ENCODE measurements at places on chromosomes 2 and 18.
A peak's percentile ranks its signal among the peaks of the same experiment; 100 is the strongest.

DNA sequence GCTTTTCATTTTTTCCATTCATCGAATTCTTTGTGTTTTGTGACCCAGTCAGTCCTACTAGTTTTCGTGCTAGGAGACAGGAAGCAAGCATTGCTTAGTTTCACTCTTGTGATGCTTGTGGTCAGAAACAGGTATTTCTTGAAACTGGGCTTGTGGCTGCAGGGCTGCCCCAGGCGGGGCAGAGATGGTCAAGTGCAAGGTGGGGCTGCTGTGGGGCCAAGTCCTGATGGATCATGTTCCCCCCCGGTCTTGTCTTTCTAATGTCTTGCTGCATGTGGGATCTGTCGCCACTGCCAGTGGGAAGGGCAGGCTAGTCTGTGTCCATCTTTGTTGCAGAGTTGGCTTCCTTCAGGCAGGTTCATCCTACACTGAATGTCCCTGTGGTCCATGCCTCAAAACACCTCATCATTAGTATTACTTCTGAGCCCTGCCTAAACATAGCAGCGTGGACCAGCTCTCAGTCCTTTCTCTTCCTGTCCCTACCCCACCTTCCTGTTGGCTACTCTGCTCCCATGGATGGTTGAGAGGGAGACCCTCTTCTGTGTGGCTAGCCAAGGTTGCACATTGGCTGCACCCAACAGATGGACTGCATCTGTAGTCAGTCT, 38.7 kb downstream of the INPP4A start:
- no peak for DNase-seq

- no peak for DNase-seq
Observed at GRCh38 chr2:9380702-9381628, 42.4 kb downstream of the ITGB1BP1 start.

GRCh38 chr2:43707255-43708015, 31.2 kb upstream of the C1GALT1C1L start:
- no peak for DNase-seq

DNA sequence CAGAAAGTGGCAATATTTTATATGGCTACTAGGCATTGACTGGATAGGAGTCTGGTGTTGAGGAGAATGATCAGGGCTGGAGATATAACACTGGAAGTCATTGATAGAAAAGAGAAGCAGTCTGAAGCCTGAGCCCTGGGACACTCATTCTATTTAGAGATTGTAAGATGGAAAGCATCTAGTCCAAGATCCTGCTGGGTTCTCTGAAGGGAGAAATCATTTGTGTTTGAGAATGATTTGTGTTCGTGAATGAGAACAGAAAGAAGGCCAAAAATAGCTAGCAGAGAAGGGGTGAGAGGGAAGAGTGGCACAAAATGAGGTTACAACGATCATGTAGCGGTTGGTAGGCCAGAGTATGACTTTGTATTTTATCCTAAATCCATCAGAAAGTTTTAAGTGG, 7.6 kb upstream of the ALS2 start:
- no peak for DNase-seq

- no peak for DNase-seq
Observed at GRCh38 chr2:129793431-129793902, 186.0 kb upstream of the RAB6C start.

GRCh38 chr2:96810783-96811192, 5.3 kb upstream of the CNNM3 start:
- DNase-seq, result no peak

DNA sequence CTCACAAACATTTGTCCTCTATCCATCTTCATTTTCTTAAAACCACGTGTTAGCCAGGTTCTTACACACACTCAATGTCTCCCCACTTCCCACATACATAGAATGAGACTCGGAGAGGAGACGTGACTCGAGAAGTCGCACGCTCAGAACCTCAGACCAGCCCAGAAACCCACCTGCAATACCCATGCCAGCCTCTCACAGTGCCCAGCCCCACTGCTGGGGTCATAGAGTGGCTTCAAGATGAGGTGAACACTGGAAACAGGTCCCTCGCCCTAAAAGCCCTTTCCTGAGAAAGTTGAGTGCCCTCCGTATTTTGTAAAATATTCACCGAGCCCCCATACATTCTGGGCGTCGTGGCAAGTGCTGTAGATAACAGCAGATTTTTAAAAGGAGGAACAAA, 487.4 kb downstream of the EIPR1 start:
- DNase-seq, result no peak

- DNase-seq, result no peak
Observed at GRCh38 chr2:159322419-159322818, 35.9 kb upstream of the WDSUB1 start.

DNA sequence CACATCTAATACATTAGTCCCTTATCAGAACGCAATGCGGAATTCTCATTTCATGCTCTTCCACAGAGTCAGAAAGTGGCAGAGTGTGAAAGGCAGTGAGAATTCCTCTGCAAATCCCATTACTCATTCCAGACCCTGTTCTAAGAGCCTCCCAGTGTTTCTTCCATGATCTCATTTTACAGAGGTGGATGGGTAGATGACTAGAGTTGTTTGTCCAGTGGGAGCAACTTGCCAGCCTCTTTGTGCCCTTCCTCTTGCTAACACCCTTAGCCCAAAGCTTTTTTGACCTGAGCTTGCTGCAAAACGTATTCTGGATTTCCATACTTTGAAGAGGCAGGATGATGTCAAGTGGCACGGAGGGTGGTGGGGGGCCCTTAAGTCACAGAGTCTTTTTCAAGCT, 467.7 kb upstream of the RGPD4 start:
- DNase-seq, result no peak

GRCh38 chr2:191345788-191346187, 100.6 kb downstream of the MYO1B start:
- DNase-seq, result no peak

DNA sequence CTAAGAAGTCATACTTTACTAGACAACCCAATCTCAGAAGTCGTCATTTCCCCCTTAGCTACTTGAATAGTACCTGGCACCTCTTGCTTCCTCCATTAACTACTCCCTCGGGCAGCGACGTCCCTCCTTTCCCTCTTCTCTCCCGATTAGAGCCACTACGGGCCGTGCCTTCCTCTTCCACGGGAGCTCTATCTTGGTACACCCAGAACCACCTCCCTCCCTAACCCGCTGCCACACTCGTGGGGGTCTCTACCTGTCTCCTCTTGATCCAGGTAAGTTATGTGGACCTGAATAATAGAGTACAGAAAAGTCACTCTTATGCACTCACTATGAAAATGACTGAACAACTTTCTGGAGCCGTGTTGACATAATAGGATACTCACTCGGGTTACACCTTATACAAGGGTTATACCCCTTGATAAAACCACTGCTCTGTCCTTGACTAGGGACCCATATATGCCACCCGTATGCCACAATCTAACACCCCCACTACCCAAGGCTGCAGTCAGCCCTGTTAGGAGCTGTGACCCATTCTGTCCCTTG, 595 bp upstream of the HDHD2 start:
- DNase-seq, result no peak

- no peak for DNase-seq
Observed at GRCh38 chr18:61549889-61550288, 216.7 kb downstream of the CDH20 start.

DNA sequence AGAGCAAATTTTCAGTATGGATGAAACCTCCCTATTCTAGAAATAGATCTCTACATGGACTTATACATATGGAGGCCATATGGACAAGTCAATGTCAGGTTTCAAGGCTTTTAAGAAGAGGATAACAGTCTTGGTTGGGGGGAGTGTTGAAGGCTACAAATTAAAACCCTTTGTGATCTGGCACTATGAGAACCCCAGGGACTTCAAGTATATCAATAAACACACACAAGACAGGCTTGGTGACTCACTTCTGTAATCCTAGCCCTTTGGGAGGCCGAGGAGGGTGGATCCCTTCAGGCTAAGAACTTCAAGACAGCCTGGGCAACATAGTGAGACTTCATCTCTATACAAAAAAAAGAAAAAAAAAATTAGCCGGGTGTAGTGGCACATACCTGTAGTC, 127.2 kb upstream of the SP5 start:
- DNase-seq, result peak; percentile 4

- peak; percentile 4 for DNase-seq
Observed at GRCh38 chr2:158688721-158689120, 106.4 kb upstream of the DAPL1 start.

DNA sequence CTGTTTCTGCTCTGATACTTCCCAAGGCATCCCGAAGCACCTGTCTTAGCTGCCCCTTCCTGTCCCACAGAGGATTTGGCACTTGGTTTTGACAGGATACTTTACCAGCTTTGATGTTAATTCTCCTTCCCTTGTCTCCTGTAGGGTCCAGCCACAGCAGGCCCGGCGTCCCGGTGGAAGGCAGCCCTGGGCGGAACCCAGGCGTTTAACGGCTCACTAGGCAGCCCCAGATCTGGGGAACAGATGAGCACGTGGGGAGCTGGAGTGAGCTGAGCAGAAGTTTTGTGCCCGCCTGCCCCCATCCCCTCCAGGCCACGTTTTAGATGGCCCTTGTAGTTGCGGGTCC, 11.4 kb downstream of the ANKRD23 start:
- DNase-seq, result no peak

All from keratinocyte (primary cell).